Pancreas (tissue), 10 donors: ENCODE measurements at places on chromosomes 4 and X.
A peak's percentile ranks its signal among the peaks of the same experiment; 100 is the strongest.

- DNase-seq, result no peak
Observed at GRCh38 chr4:64340218-64341110, 68.8 kb downstream of the TECRL start.

DNA sequence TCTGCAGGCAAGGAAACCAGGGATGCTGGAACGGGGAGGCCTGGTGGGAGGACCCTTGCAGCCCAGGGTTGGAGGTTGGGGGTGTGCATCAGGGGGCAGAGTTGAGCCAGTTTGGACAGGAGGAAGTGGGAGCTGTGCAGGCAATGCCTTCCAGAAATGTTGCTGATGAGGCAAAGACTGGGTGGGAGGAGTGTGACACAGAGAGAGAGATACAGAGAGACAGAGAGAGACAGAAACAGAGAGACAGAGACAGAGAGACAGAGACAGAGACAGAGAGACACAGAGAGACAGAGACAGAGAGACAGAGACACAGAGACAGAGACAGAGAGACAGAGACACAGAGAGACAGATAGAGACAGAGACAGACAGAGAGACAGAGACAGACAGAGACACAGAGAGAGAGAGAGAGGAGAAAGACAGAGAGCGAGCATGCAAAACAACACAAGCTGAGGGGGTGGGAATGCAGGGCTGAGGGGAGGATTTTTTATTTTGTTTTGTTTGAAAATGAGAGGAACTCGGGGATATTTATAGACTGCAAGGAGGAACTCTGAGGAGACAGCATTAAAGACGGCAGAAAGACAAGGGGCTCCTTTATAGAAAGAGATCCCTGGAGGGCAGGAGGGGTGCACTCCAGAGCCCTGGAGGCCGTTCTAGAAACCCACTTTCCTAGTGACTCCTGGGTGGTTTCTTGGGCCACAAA lies 1.9 kb upstream of the HAUS3 start:
- DNase-seq, result peak; percentile 36

GRCh38 chrX:79078114-79078513 lies 66.4 kb upstream of the GPR174 start:
- DNase-seq, result no peak

DNA sequence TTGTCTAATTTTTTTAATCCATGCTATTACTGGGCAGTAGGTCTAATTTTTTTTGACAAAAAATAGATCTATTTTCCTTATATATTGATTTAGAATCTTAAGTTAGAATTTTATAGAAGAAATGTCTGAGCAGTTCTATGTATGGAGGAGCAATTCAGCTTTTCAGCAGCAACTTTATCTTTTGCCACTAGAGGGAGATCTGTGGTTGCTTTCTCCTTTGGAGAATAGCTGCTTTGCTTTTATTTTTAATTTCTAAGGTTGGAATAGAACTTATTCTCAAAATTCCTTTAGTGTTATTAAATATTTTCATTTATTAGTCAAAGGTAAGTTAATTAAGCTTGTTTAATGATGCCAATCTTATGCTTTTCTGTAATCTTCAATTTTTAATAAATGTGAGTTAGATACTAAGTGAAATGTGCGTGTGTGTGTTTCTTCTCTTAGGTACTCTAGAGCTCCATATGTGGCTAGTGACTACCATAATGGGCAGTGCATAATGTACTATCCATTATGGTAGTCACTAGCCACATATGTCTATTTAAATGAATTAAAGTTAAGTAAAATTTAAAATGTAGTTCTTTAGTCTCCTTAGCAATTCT lies 29.3 kb downstream of the FAM199X start:
- no peak for DNase-seq

DNA sequence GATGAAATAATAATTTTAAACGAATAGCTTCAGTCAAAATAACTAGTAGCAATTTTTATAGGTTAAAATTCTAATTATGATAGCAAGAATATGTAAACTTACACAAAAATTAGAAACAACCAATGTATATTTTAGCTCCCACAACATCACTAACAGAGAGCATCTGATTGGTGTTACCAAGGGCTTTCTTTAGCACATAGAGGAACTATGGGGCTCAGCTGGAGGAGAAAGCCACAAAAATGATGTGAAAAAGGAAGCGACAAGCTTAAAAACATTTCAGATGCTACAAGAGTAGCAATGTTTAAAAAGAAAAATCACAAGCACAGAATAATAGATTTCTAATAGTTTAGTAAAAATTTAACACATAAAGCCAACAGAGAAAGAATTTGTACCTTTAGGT lies 56.3 kb downstream of the ATP8A1 start:
- no peak for DNase-seq

DNA sequence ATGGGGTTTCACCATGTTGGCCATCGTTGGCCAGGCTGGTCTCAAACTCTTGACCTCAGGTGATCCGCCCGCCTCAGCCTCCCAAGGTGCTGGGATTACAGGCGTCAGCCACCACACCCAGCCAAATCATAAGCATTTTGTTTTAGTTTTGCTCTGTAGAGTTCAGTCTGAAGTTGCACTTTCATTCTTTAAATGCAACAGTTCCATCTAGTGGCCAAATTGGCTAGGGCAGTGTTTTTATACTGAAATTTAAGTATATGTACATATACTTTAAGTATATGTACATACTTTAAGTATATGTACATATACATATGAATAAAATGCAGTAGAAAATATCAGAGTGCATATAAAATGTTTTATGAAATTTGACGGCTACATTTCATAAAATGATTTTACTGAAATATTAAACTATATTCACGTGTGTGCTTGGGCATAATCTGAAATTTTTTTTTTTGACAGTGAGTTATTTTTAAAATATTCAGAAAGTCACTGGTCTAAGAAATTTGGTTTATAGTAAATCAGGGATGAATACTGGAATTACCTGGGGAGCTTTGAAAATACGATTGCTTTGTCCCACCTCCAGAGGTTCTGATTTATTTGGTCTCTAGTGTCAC lies 145.5 kb downstream of the NWD2 start:
- DNase-seq, result no peak
